H1 (cell line): ENCODE measurements at places on chromosomes 1 and 21. TPM values are rescaled to one million over a fixed set of nuclear protein-coding genes. Genes with fewer than 3 reads are reported as not detected.
A peak's percentile ranks its signal among the peaks of the same experiment; 100 is the strongest.

GRCh38 chr1:97572561-97572960, 348.3 kb downstream of the DPYD start:
- H3K4me1 ChIP-seq = no peaks in the 10 kb centered on the region
- H3K36me3 ChIP-seq = no peaks in the 10 kb centered on the region
- H3K4me3 ChIP-seq = no peak overlapping the region
- H3K27me3 ChIP-seq = no peaks in the 10 kb centered on the region
- DNase-seq = no peak
- H3K27ac ChIP-seq = no peak overlapping the region

DNA sequence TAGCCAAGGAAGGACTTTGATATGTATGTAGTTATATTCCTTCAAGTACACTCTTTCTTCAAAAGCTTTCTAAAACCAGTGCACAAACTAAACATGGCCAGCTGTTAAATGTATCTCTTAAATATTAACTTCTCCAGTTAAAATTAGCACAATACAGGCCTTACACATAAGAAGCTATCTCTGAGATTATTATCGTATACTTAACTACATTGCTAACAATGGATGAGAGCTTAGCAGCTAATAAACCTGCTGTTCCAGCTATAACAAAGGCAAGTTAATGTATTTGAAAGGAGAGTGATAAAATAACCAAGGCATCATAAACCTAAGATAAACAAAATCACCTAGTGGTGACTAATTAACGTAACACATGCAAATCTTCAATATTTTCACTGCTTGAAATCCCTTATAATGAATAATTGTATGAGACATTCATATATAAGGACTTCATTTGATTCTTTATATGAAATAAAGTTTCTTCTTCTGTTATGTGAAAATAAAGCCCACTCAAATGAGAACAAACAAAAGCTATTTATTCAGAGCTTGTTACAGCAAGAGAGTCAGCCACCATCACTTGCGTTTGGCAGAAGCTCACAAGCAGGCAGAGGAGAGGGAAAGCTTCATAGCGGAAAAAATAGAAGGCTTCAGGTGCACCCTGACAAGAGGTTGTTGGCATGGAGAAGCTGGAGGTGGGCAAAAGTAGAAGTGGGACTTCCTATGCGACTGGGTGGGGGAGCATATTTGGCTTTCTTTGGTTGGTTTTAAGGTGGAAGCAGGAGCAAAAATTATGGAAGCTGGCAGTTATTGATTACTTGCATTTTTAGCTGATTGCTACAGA, 274.1 kb upstream of the CHRM3 start:
- no peak overlapping the region for H3K4me3 ChIP-seq
- no peaks in the 10 kb centered on the region for H3K36me3 ChIP-seq
- no peaks in the 10 kb centered on the region for H3K27me3 ChIP-seq
- no peaks in the 10 kb centered on the region for H3K4me1 ChIP-seq

- no peaks in the 10 kb centered on the region for H3K36me3 ChIP-seq
- peaks cover 8% of the 10 kb centered on the region for H3K4me1 ChIP-seq
- no peak for DNase-seq
Observed at GRCh38 chr1:209414803-209415329, 168.6 kb upstream of the CAMK1G start.

DNA sequence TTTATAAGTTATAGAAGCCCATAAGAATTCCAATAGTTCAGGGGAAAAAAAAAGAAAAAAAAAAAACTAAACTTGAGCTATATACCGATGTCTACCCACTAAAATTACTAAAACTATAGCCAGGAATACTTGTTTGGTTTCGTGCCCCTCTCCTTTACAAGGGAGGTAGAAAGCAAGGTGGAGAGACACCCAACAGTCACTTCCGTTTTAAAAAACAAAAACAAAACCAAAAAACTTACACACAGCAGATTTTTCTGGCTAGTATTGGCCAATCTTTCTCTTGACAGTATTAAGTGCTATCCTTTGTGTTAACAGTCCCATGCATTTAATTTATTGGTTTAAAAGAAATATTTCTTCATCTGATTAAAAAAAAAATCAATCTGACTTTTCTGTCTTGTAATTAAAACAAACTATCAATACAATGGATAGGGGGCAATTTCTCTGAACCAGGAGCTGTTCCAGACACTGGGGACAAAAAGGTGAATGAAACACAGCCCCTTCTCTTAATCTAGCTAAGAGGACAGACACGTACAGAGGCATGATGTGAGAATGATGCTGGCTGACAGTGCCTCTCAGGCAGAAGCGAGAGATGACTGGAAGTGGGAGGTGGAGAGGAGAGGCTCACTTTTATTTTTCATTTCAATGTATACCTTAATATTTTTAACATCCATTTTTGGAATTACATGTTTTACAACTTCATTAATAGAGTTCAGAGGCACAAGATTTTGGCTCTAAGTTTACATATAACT, 214.8 kb downstream of the RERE start:
- H3K4me3 ChIP-seq = no peak overlapping the region
- peaks cover 11% of the 10 kb centered on the region for H3K4me1 ChIP-seq
- H3K36me3 ChIP-seq = no peaks in the 10 kb centered on the region
- DNase-seq = no peak

DNA sequence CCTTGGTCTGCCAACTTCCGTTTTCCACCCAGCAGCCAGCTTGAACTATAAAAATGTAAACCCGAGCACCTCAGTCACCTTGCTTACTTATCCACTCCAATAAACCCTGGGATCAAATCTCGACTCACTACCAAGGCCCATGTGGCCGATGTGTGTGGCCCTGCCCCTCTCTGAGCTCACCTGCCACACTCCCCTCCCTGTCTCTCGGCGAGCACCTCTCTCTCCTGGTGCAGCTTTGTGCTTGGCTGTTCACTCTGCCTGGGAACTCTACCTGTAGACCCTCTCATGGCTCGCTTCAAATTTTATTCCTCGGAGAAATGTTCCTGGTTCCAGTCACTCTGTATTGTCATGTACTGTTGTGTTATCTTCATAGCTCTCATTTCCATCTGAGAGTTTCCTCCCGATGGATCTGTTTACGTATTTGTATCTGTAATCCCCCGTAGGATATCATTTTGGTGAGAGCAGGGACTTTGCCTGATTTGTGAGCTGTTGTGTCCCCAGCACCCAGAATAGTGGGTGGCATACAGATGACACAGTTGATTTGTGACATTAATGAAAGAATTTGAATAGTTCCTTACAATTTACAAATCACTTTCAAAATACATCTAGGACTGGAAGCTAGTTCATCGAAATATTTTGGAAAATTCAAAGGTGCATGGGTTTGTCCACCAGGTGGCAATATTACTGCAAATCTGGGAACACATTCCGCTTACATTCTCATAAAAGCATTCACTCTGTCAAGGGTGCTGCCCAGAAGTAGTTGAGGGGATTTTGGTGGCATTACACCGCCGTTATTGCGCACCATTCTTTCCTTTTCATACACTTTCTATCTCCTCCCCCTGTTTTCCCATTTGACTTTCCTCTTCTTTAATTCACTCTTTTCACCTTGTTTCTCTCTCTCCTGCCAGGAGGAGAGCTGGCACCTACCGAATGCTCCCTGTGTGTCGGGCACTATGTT, 95.3 kb downstream of the ABCA4 start:
- no peaks in the 10 kb centered on the region for H3K27me3 ChIP-seq
- no peak overlapping the region for H3K27ac ChIP-seq
- H3K4me3 ChIP-seq = no peak overlapping the region

- no peak overlapping the region for H3K27ac ChIP-seq
- no peak for DNase-seq
- no peaks in the 10 kb centered on the region for H3K27me3 ChIP-seq
- H3K4me1 ChIP-seq = peaks cover 3% of the 10 kb centered on the region; the same call in 1 of the 2 replicates
- no peak overlapping the region for H3K4me3 ChIP-seq
Observed at GRCh38 chr1:57831624-57832023, 407.8 kb upstream of the DAB1 start.

- no peaks in the 10 kb centered on the region for H3K4me1 ChIP-seq
- DNase-seq = no peak
- no peaks in the 10 kb centered on the region for H3K36me3 ChIP-seq
- no peak overlapping the region for H3K4me3 ChIP-seq
Observed at GRCh38 chr1:3350506-3351261, 103.8 kb upstream of the ARHGEF16 start.

DNA sequence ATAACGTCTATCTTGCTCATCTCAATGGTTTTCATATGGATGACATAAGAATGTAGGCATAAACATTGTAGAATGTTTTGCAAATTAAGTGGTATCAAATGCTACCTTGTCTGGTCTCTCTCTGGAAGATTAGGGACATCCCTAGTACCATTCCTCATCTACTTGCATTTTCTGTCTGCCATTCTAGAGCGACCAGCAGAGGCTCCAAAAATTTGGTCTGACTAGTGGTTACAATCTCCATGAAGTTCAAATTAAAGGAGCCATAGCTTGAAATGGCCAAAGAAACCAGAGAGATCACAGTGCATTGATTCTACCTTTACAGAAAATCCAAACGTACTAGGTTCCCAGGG, 1.1 kb downstream of the CD84 start:
- no peaks in the 10 kb centered on the region for H3K4me1 ChIP-seq
- no peaks in the 10 kb centered on the region for H3K27me3 ChIP-seq

GRCh38 chr21:33496345-33496744, 4.8 kb upstream of the DNAJC28 start:
- DNase-seq = peak; percentile 53
- H3K4me1 ChIP-seq = no peaks in the 10 kb centered on the region
- H3K27me3 ChIP-seq = no peaks in the 10 kb centered on the region
- H3K4me3 ChIP-seq = no peak overlapping the region; the same call in 1 of the 2 replicates
- no peaks in the 10 kb centered on the region for H3K36me3 ChIP-seq

- no peak overlapping the region for H3K27ac ChIP-seq
- no peak overlapping the region for H3K4me3 ChIP-seq
- H3K27me3 ChIP-seq = no peaks in the 10 kb centered on the region
- peaks cover 14% of the 10 kb centered on the region for H3K4me1 ChIP-seq
- no peak for DNase-seq
- H3K36me3 ChIP-seq = no peaks in the 10 kb centered on the region; the same call in 1 of the 2 replicates
Observed at GRCh38 chr1:155009221-155009711, 6.7 kb downstream of the ZBTB7B start.

DNA sequence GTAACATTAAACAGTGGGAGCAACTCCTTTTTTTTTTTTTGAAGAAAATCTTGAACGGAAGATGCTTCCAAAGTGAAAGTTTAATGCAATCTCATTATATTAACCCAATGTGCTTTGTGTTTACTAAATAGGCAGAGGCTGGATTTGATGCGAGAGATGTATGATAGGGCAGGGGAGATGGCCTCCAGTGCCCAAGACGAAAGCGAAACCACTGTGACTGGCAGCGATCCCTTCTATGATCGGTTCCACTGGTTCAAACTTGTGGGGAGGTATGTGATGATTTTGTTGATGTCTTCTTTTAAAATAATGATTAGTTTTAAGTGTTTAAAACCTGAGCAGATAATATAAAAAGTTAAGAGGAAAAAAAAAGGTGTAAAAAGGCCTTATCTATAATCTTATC, 74.2 kb upstream of the PGD start:
- DNase-seq = no peak
- H3K4me3 ChIP-seq = no peak overlapping the region
- no peaks in the 10 kb centered on the region for H3K27me3 ChIP-seq
- H3K27ac ChIP-seq = no peak overlapping the region
- no peaks in the 10 kb centered on the region for H3K4me1 ChIP-seq

- no peaks in the 10 kb centered on the region; the same call in 1 of the 2 replicates for H3K27me3 ChIP-seq
- no peak overlapping the region for H3K27ac ChIP-seq
- no peak overlapping the region for H3K4me3 ChIP-seq
- H3K4me1 ChIP-seq = no peaks in the 10 kb centered on the region
Observed at GRCh38 chr1:121517586-121518230, 332.9 kb downstream of the SRGAP2C start.

GRCh38 chr1:214326406-214326805, 45.4 kb downstream of the SMYD2 start:
- DNase-seq = no peak
- H3K36me3 ChIP-seq = no peaks in the 10 kb centered on the region
- H3K4me1 ChIP-seq = no peaks in the 10 kb centered on the region
- no peak overlapping the region for H3K4me3 ChIP-seq
- no peaks in the 10 kb centered on the region for H3K27me3 ChIP-seq
- H3K27ac ChIP-seq = no peak overlapping the region

DNA sequence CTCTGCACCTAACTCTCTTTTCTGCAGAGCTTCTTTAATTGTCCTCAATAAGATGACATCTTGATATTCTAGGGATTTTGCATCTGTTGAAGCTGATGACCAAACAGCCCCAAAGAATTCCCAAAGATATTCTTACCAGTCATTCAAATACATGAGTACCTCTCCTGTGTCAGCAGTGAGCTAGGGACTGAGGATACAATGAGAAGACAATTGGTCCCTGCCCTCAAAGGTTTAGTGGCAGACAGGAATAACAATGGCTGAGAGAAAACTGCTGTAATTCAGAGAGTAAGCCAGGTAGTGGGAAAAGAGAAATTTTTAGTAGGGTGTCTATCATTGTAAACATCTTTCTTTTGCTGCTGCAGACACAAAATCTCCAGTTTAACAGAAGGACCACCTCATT, 5.9 kb downstream of the MCOLN3 start:
- no peak overlapping the region for H3K4me3 ChIP-seq
- H3K27ac ChIP-seq = no peak overlapping the region
- no peaks in the 10 kb centered on the region for H3K36me3 ChIP-seq
- H3K4me1 ChIP-seq = peaks cover 2% of the 10 kb centered on the region; the same call in 1 of the 2 replicates
- no peak for DNase-seq
- peaks cover 20% of the 10 kb centered on the region for H3K27me3 ChIP-seq

GRCh38 chr1:201697174-201697573, 131.8 kb upstream of the IPO9 start:
- no peak for DNase-seq
- no peaks in the 10 kb centered on the region for H3K36me3 ChIP-seq
- no peak overlapping the region for H3K27ac ChIP-seq
- no peak overlapping the region for H3K4me3 ChIP-seq
- H3K4me1 ChIP-seq = peaks cover 24% of the 10 kb centered on the region

DNA sequence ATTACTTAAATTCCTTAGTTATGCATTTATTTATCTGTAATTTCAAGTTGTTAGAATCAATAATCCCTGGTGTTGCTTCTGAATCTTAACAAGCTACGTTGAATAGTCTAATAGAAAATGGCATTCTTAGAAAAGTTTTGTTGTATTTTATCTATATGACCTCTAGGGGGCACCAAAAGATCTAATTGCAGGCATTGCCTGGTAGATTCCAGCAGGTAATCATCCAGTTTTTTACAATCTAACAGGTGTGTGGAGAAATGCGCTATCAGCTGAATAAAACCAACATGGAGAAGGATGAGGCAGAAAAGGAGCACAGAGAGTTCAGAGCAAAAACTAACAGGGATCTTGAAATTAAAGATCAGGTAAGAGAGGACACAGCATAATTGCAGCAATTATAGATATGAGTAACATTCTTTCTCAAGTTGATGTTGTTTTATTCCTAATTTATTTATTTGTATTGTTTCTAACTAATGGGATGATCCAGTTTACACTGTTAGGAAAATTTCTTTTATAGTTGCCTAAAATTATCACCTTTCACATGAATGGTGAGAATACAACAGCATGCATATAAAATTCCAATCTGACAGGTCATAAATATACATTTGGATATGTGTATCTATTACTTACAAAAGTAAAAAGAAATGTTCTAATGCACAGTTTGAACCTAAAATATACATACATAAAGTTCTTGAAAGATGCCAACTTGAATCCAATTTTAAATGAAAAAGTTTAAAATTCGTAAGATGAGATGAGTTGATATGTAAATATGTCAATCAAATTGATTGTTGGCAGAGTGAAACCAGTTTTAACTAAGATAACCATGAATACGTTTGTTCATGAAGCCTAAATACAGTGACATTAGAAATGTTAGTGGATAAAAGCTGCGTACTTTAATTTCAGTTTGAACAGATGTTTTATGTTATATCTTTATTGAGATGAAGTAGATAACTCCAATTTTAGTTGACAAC, 88.4 kb downstream of the SDCCAG8 start:
- DNase-seq = no peak
- no peak overlapping the region for H3K4me3 ChIP-seq
- no peaks in the 10 kb centered on the region for H3K27me3 ChIP-seq

PTGS2 gene
- polyA plus RNA-seq = 0.28 and 0.29 TPM in 2 replicates

OR2T11 gene
- not detected in 2 replicates for polyA plus RNA-seq

KRTCAP2 gene
- polyA plus RNA-seq = 317 and 419 TPM in 2 replicates

HES5 gene
- polyA plus RNA-seq = 0.08 TPM in 1 of 2 replicates, not detected in the other

GUK1 gene
- 182 and 183 TPM in 2 replicates for polyA plus RNA-seq
